ENCODE measurements at places on chromosomes 3 and 15.

- no peak for DNase-seq
These were observed 87.4 kb upstream of the ADAMTS17 start for GRCh38 chr15:100429116-100429728.

- no peak for DNase-seq
These were observed 290.4 kb upstream of the C2CD4B start for GRCh38 chr15:62455441-62455921.

DNA sequence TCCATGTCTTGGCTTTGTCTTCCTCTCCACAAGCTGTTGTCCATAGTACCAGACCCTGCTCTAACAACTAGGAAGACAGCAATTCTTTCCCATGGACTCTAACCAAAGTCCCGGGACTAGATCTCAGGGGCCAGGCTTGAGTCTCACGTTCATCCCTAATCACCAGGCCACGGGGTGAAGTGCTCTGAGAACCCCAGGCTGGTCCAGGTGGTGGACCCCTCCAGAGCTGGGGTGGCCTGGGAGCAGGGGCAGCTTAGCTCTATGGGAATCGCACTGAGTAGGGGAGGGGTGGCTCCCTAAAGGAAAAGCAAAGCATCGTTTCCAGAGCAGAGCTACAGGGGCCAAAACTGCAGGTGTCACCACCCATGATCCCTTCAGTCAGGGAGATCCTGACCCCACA is 150.9 kb downstream of the TPRA1 start:
- DNase-seq = no peak

- DNase-seq = no peak
These were observed 97.7 kb downstream of the CD47 start for GRCh38 chr3:107992976-107993684.

GRCh38 chr15:70219256-70219895 is 121.7 kb upstream of the TLE3 start:
- no peak for DNase-seq
